ENCODE measurements at places on chromosomes 1 and 21. TPM values are rescaled to one million over a fixed set of nuclear protein-coding genes. Genes with fewer than 3 reads are reported as not detected.

HMCN1 gene
- total RNA-seq, result 3.6 TPM

KCNE2 gene
- total RNA-seq, result not detected

TAS1R2 gene
- total RNA-seq, result not detected

HSD11B1 gene
- total RNA-seq, result not detected

ATAD3B gene
- 10.1 TPM for total RNA-seq

FCRL6 gene
- total RNA-seq, result not detected

LYPD8 gene
- total RNA-seq, result not detected
